Left colon (tissue), 2 donors: ENCODE measurements at places on chromosomes 12 and 14. TPM values are rescaled to one million over a fixed set of nuclear protein-coding genes. Genes with fewer than 3 reads are reported as not detected.

DNA sequence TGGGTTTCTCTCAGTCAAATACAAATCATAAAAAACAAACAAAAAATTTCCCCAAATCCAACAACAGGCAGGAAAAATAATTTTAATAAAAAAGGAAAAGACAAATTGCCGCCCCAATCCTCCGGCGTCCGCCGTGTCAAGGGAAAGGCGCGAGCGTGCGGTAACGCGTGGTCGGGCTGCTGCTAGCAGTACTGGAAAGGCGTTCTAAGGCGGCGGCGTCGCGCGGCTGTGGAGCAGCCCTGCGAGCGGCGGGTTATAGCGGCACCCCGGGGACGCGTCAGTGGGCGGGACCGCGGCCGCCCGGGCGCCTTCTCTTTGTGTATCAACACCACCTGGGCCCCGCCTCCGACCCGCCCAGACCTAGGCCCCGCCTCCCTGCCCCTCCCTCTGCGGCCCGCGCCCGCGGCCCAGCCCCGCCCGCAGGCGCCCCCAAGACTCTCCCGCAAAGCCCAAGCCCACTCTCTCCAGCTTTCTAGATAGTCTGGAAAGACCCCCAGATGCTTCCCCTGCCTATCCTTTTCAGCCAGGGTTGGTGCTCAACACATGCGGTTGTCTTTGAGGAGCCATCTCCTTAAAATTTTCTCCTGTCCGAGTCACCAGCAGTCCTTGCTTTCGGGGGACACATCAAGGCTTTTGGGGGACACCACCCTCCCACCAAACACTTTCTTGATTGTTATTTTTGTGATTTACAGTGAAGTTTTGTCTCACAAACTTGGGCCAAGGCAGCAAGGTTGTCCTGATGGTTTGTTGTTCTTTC, at the start of gene SLC38A2:
Gene SLC38A2, minus strand, starts transcription at position 230 of the 757 bp plus-strand sequence. CDS start 1,480 bp downstream, outside the sequence.
- DNase-seq, result peak; percentile 99

GRCh38 chr12:26642361-26642760, 190.6 kb downstream of the ITPR2 start:
- DNase-seq, result no peak

DNA sequence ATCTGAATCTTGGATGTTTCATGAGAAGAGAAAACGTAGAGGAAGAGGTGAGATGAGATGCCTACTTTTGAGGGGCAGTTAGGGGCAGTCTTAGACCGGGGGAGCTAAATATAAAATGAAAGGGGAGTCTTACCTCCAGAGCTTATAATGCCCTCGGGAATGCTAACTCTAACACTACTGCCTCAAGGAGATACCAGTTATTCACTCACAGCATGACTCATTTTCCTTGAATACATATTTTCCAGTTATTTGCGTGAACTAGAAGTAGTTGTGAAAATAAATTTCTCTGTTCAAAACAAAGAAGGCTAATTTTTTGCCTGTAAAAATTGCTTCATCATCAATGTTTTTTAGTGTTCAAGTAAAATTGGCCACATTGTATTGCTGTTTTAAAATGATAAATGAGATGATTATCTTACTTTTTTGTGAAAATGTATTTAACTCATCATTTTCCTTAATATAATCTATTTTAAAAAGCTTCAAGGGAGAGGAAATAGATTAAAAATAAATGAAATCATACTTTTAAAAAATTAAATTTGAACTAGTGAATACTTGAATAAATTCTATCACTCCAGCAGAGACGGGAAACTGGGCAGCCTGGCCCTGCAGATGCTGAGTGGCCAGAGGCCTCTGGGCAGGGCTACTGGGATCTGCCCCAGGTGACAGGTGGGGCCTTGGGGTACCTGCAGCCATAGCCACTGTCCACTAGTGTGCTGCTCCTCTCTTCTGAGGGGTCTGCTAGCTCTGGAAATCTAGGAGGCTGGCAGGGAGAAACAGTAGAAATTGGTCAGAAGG, 339.3 kb downstream of the EGLN3 start:
- no peak for DNase-seq

DNA sequence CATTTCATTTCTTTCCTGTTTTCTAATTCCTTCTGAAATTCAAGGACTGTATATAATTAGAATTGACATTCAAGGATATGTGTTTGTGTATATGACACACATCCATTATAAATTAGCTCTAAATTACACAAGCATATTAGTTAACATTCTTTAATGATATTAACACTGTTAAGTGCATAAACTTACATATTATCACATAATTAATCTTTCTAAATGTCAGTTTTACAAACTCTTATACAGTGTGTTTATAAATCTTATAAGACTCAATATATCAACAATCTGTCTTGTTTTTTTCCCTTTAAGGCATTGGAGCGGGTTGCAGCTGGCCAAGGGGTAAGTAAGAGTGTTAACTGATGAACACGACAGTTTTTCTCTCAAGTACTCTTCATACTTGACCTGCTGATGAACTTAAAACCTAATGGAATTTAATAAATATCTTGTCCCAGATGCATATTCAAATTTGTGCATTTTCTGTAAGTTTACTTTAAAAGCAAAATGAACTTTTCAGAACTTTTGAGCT, 76.1 kb downstream of the METTL25 start:
- no peak for DNase-seq

DNA sequence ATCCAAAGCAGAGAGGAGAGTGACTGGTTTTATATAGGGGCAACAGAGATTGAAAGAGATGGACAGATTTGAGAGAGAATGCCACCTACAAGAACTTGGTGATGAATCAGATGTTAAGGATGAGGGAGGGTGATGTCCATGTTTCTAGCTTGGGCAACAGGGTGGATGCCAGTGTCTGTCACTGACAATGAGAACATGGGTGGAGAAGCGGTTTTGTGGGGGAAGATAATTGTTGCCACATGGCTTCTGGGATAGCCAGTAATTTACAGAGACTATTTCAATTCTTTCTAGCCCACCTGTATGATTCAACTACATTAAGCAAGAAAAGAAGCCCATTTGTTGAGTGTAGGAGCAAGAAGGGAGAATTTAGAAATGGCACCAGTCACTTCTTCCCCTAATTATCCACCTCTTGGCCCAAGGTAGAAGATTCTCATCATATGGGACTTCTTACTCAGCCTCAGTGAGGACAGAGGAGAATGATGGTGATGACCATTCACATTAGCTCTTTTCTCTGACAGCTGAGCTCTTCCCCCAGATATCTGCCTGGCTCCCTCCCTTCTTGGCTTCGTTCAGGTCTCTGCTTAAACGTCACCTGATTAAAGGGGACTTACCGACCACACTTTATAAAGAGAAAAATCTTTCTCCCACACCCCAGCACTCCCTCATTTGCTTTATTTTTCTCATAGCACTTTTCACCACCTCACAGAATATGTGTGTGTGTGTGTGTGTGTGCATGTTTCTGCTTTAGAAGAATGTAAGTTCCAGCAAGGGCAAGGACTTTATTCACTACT, 117.8 kb downstream of the DUSP6 start:
- DNase-seq, result no peak

GRCh38 chr14:34036319-34036766, 85.5 kb upstream of the EGLN3 start:
- no peak for DNase-seq

DNA sequence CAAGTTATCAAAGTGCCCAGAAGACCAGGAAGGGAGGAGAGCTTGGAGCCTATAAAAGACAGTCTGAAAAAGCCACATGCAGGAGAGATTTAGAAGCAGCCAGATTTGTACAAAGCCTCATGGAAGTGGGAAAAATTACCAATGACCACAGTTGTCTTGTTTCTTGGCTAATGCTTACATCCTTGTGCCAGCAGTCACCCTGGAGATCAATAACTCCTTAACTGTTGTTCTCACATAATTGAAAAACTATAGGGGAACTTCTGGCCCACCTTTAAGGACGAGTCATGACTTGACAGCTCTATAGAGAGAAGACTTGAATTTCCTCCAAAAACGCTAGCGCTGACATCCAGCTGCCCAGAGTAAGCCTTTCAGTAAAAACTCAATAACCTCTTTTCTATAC, 313.1 kb downstream of the GALC start:
- no peak for DNase-seq

DNA sequence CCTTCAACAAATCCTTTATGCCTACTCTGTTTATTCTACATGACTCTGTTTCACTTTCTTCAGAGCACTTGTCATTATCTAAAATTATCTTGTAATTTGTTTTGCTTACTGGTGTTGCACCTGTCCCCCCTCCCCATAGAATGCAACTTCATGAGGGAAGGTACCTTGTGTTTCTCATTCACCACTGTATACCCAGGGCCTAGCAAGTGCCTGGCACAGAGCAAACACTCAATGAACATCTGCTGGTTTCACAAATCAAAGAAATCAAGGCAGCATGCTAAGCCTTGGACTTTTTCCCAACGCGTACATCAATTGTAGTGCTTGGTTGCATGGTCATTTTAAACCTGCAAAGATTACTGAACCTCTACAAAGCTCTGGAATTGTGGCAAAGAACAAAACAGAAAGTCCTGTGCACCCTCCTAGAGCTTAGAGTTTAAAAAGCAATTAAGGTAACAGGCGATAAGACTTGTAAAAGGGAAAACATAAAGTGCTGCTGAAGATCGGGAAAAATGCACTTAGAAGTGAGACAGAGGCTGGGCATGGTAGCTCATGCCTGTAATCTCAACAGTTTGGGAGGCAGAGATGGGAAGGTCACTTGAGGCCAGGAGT, 479.1 kb downstream of the MED13L start:
- DNase-seq, result no peak

GRCh38 chr12:58189030-58189429, 247.7 kb downstream of the ATP23 start:
- no peak for DNase-seq

DNA sequence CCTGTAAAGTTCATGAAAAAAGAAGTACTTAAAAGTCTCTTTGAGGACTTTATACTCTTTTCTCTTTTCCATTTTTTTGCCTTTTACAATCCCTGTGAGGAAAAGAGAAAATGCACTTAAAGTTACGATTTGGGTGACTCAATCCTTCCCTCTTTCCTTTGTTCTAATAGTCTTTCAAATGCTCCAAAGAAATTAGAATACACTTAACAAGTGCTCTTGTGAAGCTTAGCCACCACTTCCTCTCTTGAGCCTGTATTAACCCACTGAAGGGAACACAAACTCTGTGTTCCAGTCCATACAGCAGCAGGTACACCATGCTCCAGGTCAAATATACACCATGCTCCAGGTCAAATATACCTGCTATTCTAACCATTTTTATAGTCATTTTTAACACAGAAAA, 581.1 kb upstream of the MGAT4C start:
- DNase-seq, result no peak

- no peak for DNase-seq
Observed at GRCh38 chr14:85234156-85235025, 295.6 kb upstream of the FLRT2 start.

GRCh38 chr12:116673681-116674111, 64.2 kb downstream of the SPRING1 start:
- DNase-seq, result no peak

DNA sequence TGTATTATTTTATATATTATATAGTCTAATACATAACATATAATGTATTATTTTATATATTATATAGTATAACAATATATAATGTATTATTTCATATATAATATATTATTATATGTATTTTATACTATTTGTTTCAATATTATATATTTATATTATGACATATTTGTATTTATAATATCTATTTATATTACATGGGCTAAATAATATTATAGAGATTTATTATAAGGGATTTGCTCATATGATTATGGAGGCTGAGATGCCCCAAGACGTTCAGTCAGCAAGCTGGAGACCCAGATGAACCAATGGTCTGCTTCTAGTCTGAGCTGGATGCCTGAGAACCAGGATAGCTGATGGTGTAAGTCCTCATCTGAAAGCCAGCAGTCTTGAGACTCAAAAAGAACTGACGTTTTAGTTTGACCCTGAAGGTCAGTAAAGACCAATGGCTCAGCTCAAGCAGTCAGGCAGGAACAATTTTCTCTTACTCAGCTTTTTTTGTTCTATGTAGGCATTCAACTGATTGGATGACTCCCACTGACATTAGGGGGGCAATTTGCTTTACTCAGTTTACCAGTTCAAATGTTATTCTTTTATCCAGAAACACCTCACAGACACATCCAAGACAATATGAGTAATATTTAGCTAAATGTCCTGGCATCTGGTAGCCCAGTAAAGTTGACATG, 130.4 kb downstream of the FLRT2 start:
- no peak for DNase-seq

GRCh38 chr14:69002069-69002468, 23.0 kb upstream of the ACTN1 start:
- DNase-seq, result peak; percentile 26

DNA sequence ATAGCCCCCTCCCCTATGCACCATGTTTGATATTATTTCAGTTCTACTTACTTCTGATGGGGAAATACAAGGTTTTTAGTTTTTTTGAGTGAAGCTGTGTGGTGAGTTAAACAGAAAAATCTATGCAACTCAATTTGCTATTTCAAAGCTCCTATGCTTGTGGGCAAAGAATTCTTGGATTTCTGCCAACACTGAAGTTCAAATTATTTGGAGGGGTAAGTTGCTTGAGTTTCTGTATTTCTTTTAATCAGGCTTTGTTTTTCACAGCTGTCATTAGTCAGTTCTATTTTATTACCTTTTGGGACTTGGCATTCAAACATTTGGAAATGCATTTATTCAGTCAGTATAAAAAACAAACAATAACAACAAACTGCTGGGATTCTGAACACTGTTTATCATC, 407.5 kb upstream of the MGAT4C start:
- DNase-seq, result no peak

DNA sequence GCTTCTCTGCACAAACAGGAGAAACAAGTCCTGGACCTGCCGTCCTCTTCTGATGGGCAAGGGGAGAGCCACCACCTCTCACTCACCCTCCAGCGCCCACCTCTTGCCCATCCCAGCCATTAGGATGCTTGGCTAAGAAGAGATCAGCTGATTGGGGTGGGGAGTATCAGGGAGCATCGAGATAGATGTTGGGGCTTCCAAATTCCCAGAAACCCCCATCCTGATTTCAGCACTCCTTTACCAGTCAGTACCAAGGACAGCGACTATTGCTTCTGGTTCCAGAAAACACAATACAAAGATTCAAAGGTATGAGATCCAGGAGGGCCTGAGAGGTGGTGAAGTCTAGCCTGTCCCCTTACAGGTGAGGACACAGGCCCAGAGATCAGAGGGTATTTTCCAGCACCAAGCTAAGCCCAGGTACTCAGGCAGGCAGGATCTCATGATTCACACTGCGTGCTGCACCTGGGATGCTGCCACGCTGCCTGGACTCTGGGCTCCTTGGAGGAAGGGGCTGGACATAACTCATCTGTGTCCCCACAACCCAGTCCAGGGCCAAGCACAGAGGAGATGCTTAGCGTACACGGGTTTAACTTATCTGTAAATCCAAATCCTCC, 76.6 kb downstream of the TUNAR start:
- no peak for DNase-seq

DNA sequence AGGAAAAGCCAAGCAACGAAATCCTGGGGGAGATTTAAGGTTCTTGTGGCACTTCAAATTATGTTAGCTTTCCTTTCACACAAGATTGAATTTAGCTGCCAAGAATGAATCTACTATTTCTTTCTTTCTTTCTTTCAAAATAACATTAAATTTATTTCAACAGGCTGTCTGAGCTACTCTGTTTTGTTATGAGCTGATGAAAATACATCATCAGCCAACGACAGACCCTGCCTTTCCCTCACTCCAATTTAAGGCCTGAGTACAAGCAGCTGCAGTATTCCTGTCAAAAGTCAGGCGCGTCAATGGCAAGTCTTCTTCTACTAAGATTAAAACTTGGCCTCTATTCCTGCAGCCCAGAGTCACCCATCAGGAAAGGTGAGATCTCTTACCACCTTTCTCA, 347.7 kb upstream of the FLRT2 start:
- no peak for DNase-seq

- no peak for DNase-seq
Observed at GRCh38 chr14:70005281-70005805, 126.1 kb downstream of the SMOC1 start.

DIO2 gene
- total RNA-seq, result 1.1 TPM

INHBC gene
- total RNA-seq, result not detected

PDE6H gene
- total RNA-seq, result not detected
